ENCODE measurements at places on chromosomes 5 and 9.

DNA sequence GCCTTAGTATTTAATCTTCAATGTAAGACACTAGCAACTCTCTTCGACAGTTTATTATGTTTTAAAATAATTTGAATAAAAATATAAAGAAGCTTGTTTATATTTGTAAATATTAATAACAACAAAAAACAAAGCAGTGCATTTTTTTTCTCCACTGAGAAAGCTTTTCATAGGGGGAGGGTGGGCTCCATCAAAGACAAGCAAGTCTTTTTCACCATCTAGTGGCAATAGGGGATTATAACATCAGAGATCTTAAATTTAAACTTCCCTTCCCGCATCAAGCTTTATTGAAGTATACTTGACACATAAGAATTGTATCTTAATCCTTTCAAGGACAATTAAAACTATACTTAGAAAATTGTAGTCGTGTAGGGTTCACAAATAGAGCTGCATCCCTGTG is 9.3 kb upstream of the OR13F1 start:
- DNase-seq, result no peak

- DNase-seq, result peak; percentile 55
Measured at GRCh38 chr9:126692759-126693427, 79.2 kb downstream of the LMX1B start.

GRCh38 chr9:129451669-129452068 is 169.2 kb downstream of the C9orf50 start:
- DNase-seq, result no peak

DNA sequence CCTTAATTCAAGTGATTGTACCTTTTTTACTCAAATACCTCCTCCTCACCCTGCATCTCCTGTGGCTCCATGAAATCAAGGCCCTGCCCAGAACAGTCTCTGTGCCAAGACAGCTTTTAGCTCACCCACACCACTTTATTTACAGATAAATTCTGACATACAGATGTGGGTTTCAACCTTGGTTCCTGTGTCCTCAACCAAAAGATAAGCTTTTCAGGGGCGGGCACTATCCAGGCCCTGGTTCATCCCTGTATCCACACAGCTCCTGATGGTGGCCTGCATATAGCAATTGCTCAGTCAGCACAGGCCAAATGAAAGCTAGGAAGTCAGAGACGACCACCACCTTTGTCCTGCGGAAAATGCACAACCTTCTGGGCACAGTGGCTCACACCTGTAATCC is 8.3 kb downstream of the SHB start:
- DNase-seq, result no peak

GRCh38 chr5:102794677-102795331 is 39.7 kb downstream of the PAM start:
- no peak for DNase-seq

DNA sequence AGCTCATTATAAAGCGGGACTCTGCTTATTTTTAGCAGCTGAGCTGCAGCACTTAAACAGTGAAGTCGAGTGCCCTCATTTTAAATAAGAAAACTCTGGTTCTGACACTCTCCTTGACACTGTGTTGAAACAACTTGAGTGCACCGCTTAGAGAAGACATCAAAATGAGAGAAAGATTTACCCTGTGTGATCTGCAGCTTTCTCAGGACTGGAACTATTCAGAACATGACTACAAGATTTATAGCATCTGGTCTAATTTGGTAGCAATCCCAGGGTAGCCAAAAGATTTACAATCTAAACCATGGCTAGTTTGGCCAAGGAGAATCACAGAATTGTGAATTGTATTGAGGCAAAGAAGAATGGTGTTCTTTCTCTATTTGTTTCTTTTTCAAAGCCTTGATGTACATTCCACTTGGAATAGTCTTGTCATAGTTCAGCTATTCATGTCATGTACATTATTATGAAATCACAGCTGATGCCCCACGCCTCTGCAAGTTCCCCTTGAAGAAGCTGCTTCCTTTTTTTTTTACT is 38.7 kb downstream of the PLEKHG4B start:
- DNase-seq, result no peak

DNA sequence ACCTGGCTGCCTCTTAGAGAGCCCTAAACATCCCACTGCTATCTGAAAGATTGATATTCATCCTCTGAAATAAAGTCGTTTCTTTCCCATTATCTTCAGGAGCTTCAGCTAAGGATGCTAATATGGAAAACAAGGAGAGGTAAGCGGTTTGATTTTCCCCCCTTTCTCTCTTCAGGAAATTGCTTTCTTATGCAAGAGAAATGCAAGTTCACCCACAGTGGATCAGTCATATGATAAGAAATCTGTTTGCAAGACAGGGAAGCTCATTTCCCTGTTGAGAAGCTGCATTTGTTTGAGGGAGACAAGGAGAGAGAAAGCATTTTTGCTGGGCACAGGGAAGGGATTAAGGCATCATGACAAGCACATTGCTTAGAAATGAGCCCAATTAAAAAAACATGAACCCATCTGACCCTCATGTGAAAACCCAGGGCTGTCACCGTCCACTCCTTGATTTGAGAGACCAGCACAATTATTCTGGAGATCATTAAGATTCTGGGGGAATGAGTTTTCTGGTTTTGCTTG is 53.7 kb upstream of the BOD1 start:
- DNase-seq, result no peak

GRCh38 chr9:135797507-135798262 is 95.7 kb downstream of the KCNT1 start:
- DNase-seq, result no peak

DNA sequence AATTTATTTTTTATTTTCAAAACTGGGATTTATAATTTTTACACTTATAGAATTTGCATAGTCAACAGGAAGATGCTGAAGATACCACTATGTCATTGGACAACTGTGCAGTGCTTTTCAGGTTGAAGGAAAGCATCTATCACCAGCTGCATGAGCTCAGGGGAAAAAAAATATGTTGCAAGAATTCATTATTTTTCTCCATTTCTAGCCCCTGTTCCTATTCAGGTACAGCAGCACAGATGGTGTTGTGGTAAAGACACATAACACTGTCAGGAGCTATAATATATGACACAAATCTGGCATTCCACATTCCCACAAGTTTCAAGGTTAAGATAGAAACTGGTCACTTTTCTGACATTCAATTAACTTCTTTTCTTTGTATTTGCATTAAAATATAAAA is 1088.6 kb downstream of the MAT2B start:
- no peak for DNase-seq

DNA sequence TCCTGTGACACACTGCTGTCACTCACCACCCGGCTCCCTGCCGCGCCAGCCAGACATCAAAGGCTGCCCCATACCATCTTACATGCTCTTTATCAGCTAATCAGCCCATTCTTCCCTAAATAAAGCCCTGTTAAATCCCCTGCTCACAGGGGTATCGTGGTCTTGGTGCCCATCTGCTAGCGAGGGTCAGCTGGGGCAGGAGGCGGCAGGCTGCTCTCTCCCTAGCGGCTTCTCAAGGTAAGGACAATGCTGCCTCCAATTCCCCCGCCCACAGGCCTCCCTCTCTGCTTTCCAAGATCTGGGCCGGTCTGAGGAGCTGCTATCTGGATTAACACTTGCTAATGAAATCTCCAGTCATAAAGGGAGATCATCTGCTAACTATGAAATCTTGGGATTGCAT is 26.8 kb downstream of the BARHL1 start:
- DNase-seq, result no peak

GRCh38 chr5:16994565-16994964 is 58.5 kb upstream of the MYO10 start:
- no peak for DNase-seq

DNA sequence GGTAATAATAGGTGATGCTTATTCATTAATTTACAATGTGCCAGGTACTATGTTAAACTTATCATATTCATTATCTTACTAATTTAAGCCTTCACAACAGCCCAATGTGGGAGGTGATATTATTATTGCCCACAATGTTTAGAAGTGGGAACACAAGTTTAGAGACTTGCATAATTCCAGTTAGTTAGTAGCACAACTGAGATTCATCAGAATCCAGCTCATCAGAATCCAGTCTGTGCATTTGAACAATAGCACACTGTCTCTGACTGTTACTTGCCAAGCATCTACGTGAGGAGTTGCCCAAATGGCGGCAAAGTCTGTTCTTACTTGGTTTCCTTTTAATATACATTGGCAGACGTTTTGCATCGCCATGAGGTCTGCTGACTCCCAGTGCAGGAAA is 110.9 kb upstream of the BASP1 start:
- no peak for DNase-seq

DNA sequence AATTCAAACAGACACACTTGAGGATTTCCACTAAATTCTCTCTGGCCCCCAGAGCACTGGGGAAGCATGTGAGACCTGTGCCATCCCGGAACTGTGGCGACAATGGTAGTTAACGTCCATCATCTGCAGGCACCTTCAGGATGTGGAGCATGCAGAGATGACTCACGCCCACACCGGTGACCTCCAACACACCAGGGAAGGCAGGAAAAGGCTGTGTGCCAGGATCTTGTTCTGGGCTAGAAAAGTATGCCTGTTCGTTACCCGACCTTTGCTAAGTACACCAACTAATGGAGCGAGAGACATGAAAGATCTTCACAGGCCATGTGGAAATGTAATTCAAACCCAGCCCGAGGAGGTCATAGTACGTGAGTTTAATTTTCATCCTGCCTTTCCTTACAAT is 208.8 kb downstream of the MELK start:
- no peak for DNase-seq

GRCh38 chr5:4518903-4519672 is 621.0 kb upstream of the ADAMTS16 start:
- no peak for DNase-seq

All from RWPE2 (cell line).